Uterus (tissue), 4 donors: ENCODE measurements at places on chromosomes 1 and 21.

GRCh38 chr1:193104907-193105820 is at the start of gene GLRX2:
Gene GLRX2, minus strand, starts transcription at chr1:193105414. Its CDS starts 32 bp downstream, at chr1:193105382.
- DNase-seq = peak; percentile 86

DNA sequence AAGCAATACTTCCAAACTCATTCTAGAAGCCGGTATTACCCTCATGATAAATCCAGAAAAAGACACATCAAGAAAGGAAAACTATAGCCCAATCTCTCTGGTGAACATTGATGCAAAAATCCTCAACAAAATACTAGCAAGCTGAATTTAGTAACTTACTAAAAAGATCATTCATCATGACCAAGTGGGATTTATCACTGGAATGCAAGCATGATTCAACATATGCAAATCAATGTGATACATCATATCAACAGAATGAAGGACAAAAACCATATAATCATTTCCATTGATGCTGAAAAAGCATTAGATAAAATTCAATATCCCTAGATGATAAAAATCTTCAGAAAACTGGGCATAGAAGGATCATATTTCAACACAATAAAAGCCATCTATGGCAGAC is 402.9 kb downstream of the TGFB2 start:
- DNase-seq = no peak

DNA sequence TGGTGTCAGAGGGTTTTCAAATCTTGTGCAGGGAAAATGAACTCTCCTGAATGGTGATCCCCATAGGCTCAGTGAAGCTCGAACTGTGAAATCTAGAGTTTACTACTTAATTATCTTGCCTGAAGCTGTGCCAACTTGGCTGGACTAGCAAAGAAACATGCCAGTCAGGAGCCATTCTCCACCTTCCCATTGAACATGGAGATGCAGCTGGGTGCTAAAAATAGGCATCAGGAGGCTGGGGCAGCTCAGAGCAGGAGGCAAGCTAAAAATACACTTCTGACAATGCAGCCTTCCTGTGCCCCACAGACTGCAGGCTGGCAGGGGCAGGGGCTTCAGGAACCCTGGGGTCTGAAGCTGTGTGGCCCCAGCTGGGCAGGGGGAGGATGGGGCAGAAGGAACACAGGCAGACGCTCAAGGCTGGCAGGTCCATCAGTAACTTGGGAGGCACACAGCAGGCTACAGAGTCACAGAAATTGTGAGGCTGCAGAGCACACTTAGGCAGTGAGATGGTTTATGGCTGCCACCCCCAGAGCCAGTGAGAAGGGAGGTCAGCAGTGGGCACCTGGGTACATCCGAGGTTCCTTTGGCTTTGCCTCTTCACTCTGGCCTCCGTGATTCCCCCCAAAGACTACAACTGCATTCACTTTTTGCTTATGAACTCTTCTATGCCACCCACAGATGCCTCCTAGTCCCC is 155.4 kb upstream of the KCND3 start:
- DNase-seq = no peak

GRCh38 chr1:32349211-32349708 is 13.0 kb downstream of the FAM229A start:
- DNase-seq = no peak

- DNase-seq = no peak
Observed at GRCh38 chr1:98949621-98950020, 55.0 kb downstream of the PLPPR5 start.
